ENCODE measurements at places on chromosomes 13 and 19. TPM values are rescaled to one million over a fixed set of nuclear protein-coding genes. Genes with fewer than 3 reads are reported as not detected.

- H3K27ac ChIP-seq: no peak overlapping the region
- no peak for DNase-seq
- peaks cover 3% of the 10 kb centered on the region for H3K36me3 ChIP-seq
- H3K4me1 ChIP-seq: no peaks in the 10 kb centered on the region
- no peak overlapping the region for H3K4me3 ChIP-seq
These were observed 14.4 kb downstream of the GRTP1 start for GRCh38 chr13:113349491-113349890.

DNA sequence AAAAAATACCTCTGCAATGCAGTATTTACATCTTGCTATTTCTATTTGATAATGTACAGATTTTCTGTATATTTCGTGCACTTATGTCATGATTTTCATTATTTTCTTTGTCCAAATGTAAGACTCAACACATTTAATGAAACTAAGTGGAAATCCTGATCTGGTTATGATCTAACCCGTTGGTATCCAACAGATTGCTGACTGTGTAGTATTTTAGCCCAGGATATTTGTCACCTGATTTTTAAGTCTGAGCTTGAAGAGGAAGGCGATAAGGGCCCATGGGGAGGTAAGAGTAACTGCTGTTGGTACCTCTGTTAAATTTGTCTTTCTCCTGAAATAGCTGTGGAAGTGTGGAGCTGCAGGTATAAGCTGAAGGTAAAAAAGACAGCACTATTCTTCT is 45.3 kb downstream of the WASF3 start:
- peaks cover 2% of the 10 kb centered on the region for H3K4me1 ChIP-seq
- no peaks in the 10 kb centered on the region for H3K36me3 ChIP-seq
- H3K27me3 ChIP-seq: peaks cover 5% of the 10 kb centered on the region
- no peak for DNase-seq
- no peak overlapping the region for H3K27ac ChIP-seq

Gene TSKS
- 0.58 TPM for total RNA-seq

Gene SHD
- total RNA-seq: not detected

DNA sequence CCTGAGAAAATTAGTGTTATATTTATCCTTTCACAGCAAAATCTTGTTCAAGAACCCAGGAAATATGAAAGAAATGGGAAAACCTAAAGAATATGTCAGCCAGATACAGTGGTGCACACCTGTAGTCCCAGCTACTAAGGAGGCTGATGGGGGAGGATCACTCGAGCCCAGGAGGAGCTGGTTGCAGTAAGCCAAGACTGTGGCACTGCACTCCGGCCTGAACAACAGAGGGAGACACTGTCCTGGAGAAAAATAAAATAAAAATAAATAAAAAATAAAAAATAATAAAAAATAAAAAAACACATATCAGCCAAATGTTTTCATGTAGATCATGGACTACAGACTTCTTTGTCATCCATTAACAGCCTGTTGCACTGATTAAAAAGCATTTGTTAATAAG is 244.8 kb upstream of the KLHL1 start:
- no peak overlapping the region for H3K27ac ChIP-seq
- H3K4me3 ChIP-seq: no peak overlapping the region
- no peak for DNase-seq
- no peaks in the 10 kb centered on the region for H3K27me3 ChIP-seq
- H3K4me1 ChIP-seq: no peaks in the 10 kb centered on the region

- no peak overlapping the region for H3K27ac ChIP-seq
- H3K36me3 ChIP-seq: no peaks in the 10 kb centered on the region
- no peak overlapping the region for H3K4me3 ChIP-seq
- no peak for DNase-seq
- no peaks in the 10 kb centered on the region for H3K27me3 ChIP-seq
These were observed 1439.0 kb upstream of the SPRY2 start for GRCh38 chr13:81779876-81780275.

- DNase-seq: no peak
- peaks cover 5% of the 10 kb centered on the region for H3K4me1 ChIP-seq
- no peak overlapping the region for H3K4me3 ChIP-seq
These were observed 233.9 kb downstream of the RGCC start for GRCh38 chr13:41691274-41691673.

Gene CYP2A6
- total RNA-seq: 0.27 TPM

DNA sequence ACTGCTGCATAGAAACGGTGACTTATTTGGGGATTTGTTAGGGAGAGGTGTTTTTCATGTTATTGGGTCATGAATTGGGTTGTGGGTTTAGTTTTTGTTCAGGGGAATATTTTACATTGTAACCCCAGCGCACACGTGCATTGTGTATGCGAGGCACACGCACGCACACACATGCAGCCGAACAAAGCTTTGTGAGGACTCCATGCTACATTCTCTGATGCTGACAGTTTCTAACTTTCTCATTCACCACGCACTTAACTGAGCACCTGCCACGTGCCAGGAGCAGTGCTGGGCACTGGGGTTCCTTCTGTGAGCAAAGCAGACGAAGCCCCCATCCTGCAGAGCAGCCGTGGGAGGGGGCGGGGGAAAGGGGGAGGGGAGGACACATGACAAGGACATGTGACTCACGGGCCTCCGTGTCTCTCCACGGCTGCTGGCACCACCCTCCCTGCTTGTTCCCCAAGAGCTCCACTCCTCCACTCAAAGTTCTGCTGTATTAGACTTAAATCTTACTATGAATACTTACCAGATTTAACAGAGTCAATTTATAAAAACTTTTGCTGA is 55.6 kb downstream of the SLC7A9 start:
- peaks cover 18% of the 10 kb centered on the region for H3K4me1 ChIP-seq
- no peak overlapping the region for H3K27ac ChIP-seq
- no peaks in the 10 kb centered on the region for H3K27me3 ChIP-seq
- H3K36me3 ChIP-seq: no peaks in the 10 kb centered on the region

DNA sequence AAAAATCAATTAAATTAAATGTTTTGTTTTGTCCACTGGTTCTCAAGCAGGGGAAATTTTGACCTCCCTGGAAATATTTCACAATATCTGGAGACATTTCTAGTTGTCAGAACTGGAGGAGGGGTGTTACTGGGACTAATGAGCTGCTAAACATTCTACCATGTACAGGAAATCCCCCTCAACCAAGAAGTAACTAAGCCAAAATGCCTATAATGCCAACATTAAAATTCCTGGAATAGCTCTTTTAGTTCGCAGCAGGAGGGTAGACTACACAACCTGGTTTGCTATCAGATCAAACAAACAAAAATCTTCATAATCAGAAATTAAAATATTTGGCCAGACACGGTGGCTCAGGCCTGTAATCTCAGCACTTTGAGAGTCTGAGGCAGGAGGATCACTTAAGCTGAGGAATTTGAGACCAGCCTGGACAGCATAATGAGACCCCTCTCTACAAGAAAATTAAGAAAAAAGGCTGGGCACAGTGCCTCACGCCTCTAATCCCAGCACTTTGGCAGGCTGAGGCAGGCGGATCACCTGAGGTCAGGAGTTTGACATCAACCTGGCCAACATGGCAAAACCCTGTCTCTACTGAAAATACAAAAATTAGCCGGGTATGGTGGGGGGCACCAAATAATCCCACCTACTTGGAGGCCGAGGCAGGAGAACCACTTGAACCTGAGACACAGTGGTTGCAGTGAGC is 13.7 kb upstream of the SMARCA4 start:
- no peak overlapping the region for H3K27ac ChIP-seq
- no peak for DNase-seq
- H3K4me3 ChIP-seq: no peak overlapping the region
- H3K4me1 ChIP-seq: peaks cover 3% of the 10 kb centered on the region

- H3K27ac ChIP-seq: no peak overlapping the region
- H3K36me3 ChIP-seq: no peaks in the 10 kb centered on the region
- DNase-seq: no peak
- no peaks in the 10 kb centered on the region for H3K4me1 ChIP-seq
- H3K27me3 ChIP-seq: peaks cover 12% of the 10 kb centered on the region
- H3K4me3 ChIP-seq: no peak overlapping the region
These were observed 25.4 kb downstream of the STOML3 start for GRCh38 chr13:38965281-38965680.

DNA sequence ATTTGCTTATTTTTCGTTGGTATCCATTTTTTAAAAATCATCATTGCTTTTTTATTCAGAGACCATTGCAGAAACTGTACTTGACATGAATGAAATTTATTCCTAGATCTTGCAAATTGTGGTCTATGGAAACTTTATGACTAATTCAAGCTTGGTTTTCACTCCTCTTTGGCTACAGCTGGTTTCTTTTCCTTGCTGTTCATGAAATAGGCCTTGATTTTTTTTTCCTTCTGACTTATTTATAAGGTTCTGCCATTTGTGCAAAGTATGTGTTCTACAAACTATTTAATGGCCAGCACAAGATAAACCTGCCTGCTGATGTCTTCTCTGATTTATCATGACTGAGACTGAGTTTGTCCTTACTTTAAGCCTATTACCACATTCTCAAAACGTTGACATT is 764.0 kb upstream of the SLITRK5 start:
- no peak overlapping the region for H3K4me3 ChIP-seq
- no peak for DNase-seq
- H3K27me3 ChIP-seq: no peaks in the 10 kb centered on the region

Gene RBM42
- 91.7 TPM for total RNA-seq

GRCh38 chr13:28355822-28356371 is 139.0 kb downstream of the FLT1 start:
- peak; percentile 11 for DNase-seq
- peaks cover 8% of the 10 kb centered on the region for H3K36me3 ChIP-seq
- H3K4me3 ChIP-seq: peak overlapping the region; percentile 25
- H3K27ac ChIP-seq: peak overlapping the region; percentile 63
- peaks cover 29% of the 10 kb centered on the region for H3K4me1 ChIP-seq

Gene ACP7
- not detected for total RNA-seq
